H7 (cell line): ENCODE measurements at places on chromosomes 13 and 19. TPM values are rescaled to one million over a fixed set of nuclear protein-coding genes. Genes with fewer than 3 reads are reported as not detected.
A peak's percentile ranks its signal among the peaks of the same experiment; 100 is the strongest.

LILRB2 gene
- total RNA-seq = not detected in 2 replicates

ZNF577 gene
- total RNA-seq = 6.5 and 15.0 TPM in 2 replicates

NOVA2 gene
- 0.11 and 0.35 TPM in 2 replicates for total RNA-seq

ZNF441 gene
- total RNA-seq = not detected in 2 replicates

ZNF729 gene
- total RNA-seq = not detected in 2 replicates

TMEM145 gene
- 0.38 and 0.41 TPM in 2 replicates for total RNA-seq

DNA sequence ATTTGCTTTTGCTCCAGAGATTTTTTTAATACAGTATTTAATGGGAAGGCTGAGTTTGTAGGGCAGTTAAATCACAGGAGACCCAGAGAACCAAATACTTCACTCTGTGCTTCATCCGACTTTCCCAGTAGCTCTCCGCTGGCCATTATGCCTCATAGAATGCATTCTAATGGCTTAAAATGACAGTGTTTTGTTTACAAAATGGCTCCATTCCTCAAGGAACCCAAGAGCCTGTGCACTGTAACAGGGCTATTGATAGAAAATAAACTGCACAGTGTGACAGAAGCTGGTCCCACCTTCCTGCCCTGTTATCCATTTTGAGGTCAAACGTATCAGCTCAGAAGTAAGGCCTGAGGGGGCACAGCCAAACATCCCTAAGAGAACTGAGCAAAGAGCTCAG is 136.5 kb downstream of the RAP2A start:
- no peak for DNase-seq

- DNase-seq = no peak
These were observed 268.9 kb downstream of the TEX29 start for GRCh38 chr13:111589321-111589720.

- no peak for DNase-seq
These were observed 78.7 kb upstream of the TNFSF11 start for GRCh38 chr13:42495255-42495654.

DNA sequence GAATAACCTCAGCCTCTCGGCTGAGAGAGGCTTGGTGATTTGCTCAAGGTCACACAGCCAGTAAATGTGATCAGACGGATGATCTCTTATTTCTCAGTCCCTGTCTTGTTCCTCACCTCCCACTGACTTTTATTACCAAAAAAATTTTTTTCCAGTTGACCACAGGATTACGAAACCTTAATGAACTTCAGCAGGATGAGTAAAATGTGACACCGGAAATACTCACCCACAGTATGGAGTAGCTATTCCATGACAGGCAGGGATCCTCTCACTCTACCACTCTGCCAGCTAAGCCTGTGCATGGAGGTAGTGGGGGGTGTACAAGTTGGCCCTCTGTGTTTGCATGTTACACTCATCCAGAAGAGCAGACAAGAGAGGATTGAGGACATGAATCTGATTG is 916.4 kb downstream of the UQCRFS1 start:
- no peak for DNase-seq

DNA sequence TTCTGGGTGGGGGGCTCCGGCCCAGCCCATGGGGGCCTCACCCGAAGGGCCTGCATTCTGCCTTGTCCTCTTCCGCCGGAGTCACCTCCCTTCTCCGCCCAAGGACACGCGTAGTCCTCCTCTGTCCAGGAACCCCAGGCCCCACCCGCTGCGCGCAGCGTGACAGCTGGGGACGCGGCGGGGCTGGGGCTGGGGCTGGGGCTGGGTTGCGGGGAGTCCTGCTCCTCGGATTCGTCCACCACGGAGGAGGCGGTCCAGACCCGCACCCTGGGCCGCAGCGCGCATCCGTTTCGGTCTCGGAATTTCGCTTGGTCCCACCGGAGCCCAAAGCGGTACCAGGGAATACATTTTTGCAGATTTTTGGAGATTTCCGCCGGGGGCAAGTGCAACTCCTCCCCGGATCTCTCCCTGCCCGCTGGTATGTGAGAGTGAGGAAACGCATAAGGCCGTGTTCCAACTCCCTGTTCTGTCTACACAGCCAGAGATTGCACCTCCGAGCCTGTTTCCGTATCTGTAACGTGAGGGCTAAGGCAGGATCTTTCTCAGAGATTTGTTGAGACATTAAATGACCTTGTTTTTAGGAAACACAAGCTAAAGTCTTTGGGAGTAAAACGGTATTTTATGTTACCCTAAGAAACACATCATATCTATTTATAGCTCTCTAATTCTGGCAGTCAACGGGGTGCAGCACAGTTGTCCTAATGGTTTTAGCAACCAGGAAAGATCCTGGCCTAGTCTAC is at the start of gene COX7A1:
Gene COX7A1 (minus strand): TSS at position 96 of the 740 bp plus-strand sequence. CDS start 40 bp downstream, at position 56.
- peak; percentile 57 for DNase-seq

- peak; percentile 66 for DNase-seq
These were observed 63.6 kb downstream of the ZNF429 start for GRCh38 chr19:21568816-21569493.

- no peak for DNase-seq
These were observed 23.4 kb upstream of the RFC3 start for GRCh38 chr13:33794576-33794975.

DNA sequence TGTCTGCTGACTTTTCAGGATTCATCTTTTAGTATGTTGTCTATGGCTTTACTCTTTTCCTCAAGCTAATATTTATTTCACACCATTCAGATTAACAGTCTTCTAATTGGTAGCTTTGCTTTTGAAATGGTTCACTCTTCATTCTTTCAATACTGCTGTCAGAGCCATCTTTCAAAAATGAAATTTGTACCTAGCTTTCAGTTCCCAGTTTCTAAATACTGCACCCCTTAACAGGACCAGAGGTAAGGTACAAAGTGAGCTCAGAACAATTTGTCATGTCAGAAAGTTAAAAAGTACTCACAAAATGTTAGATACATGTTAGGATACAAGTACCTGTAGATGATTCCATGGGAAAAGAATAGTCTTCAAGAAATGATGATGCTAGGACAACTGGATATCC is 83.0 kb downstream of the FNDC3A start:
- DNase-seq = no peak

DNA sequence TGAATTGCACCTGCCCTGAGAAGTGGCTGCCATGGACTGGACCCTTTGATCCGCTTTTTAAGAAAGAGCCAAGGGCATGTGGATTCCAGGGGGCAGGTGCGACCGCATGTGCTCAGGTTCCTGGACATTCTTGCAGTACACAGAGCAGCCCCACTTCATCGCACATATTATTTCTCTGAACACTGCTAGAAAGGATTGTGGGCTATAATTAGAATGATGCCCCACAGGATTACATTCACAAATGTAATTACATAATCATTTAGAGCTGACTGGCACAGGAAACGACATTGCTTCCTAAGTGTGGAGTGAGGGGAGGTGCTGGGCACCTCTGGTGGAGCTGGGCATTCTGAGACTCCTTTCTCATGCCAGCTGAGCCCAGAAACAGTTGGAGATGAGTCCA is 37.5 kb upstream of the VSTM2B start:
- no peak for DNase-seq

DNA sequence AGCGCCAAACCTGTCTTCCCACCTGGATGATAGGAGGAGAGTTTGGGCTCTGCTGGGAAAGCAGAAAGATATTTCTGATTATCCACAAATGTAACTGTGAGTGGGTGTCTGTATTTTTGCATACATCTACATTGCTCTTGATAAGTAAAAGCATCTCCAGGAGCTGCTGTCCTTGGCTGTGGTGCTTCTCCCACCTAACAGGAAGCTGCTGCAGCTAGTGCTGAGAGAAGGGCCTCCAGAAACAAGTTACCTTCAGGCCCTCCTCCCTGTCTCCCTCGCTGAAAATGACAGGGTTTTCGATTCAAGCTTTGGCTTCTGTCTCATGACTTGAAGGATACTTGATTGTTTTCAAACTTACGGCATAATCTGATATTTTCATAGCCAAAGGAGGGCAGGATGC is 90.1 kb downstream of the FOXO1 start:
- DNase-seq = no peak

GRCh38 chr19:54254195-54254906 is 2.7 kb downstream of the LILRB5 start:
- DNase-seq = peak; percentile 71

- DNase-seq = no peak
These were observed 52.9 kb downstream of the FAM124A start for GRCh38 chr13:51275101-51275500.

DNA sequence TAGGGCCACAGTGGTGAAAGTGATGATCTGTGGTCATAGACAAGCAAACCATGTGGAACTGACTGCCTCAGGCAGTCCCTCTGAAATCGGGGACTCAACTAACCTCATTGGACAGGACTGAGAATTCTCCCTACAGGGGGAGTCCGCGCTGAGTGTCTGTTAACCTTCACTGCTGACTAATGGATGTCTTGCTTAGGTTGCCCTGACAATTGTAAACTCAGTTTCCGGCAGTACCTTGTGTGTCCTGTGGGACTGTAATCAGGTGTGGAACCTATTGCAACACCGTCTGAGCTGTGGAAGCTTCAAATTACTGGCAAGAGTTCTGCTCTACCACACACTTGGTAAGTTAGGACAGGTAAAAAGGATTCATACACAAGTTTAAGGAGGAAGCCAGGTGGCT is 21.8 kb downstream of the ZNF77 start:
- peak; percentile 73 for DNase-seq
